ENCODE measurements at places on chromosomes 4 and X.
A peak's percentile ranks its signal among the peaks of the same experiment; 100 is the strongest.

DNA sequence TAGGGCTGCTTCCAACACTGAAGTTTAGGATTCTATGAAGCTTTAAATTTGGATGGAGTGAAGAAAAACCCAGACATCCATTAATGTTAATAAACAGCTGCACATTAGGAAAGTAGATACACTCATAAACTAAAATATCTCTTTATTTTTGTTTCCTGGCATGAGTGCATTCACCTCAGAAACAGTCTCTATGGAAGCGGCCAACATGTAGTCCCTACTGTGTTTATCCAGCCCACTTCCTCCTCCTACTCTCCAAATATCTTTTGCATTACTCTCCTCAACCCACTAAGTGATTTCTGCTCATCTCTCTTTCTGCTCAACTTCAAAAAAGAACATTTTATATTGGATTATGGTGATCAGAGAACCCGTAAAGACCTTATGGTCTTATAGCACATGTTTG is 180.3 kb upstream of the MXRA5 start:
- DNase-seq, result no peak

DNA sequence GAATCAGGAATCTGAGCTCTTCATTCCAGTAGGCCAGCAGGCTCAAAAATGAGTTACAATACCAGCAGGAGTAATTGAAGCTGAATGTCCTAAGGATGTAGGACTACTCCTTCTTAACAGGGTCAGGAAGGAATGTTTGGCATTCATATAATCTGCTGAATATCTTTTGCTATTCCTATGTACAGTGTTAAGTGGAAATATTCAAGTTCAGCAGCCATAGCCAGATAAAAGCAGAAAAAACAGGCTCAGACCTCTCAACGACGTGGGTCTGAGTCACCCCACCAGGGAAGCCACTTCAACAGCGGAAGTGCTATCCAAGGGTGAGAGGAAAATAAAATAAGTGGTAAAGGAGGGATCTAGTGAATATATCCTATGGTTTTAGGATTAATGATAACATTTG is 577.0 kb downstream of the SPOCK3 start:
- DNase-seq, result no peak

DNA sequence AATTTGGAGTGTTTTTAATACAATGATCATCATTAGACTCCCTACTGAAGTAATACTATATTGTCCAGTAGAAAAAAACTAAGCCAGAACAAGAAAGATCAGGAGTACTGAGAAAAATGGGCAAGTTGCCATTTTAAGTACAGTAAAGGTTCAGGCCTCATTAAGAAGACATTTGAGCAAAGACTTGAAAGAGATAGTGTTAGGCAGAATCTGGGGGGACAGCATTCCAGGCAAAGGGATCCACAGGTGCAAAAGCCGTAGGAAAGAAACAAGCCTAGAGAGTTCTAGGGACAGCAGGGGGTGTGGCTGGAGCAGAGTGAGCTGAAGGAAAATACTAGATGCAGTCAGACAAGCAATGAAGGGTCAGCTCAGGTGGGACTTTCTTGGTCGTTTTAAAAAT is 58.1 kb upstream of the INTU start:
- DNase-seq, result no peak

DNA sequence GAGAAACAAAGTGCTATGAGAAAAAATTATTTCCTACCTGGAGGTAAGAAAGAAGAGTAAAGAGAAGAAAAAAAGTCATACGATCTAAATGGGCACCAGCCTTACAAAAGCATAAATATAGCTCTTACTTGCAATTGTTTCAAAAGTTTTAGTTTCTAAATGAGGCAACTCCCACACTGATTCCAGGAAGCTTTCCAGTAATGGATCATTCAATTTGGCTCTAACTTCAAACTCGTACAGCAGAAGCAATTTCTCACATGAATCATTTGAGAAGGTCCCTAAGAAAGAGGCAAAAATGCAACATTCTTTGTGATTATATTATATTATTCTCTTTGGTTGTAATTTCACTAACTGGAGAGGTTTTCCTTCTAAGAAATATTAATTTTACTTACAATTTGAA is 109.9 kb downstream of the DLG3 start:
- no peak for DNase-seq

GRCh38 chr4:80196259-80196921 is 913 bp upstream of the PRDM8 start:
- DNase-seq, result no peak

DNA sequence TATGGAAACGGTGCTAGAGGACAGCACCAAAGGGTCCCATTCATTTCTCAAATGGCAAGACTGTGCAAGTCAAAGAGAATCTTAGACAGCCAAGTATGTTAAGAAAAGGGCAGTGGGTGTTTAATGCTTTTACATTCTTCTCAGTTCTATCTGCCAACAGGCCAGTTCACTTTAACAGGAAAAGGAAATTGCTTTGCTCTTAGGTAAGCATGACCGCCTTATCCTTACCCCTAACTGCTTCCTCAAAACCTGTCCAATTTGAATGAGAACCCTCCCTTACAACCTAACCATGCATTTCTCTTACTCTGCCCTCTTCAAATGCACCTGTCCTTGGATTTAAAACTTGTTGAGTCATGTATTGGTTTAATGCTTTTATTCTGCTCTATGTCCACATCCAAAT is 44.5 kb upstream of the BLTP1 start:
- DNase-seq, result no peak

DNA sequence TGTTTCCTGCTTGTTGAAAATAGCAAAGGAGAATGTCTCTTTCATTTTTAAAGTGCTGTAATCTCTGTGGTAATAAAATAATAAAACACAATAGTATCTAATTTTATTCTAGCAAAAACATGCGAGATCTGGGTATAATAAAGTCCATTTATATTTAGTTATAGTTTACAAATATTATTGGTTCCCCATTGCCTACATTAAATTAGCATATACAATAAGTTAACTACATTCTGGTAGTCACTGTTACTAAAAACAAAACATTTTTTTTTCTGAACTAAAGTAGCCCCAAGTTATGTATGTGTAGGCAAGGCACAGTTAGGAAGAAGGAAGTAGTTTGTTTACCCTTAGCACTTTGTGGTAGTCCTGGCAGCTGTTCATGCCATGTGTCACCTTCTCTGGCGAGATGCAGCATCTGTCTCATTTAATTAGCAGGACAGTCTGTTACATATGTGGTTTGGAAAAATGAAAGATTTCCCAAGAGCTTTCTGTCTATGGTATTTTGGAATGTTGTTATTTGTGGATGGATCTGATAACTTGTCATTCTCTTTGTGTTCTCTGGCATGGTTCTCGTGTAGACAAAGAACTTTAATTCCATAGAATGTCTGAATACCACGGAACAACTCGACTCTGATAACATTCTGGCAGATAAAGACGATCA is 231.3 kb upstream of the PITX2 start:
- DNase-seq, result no peak

DNA sequence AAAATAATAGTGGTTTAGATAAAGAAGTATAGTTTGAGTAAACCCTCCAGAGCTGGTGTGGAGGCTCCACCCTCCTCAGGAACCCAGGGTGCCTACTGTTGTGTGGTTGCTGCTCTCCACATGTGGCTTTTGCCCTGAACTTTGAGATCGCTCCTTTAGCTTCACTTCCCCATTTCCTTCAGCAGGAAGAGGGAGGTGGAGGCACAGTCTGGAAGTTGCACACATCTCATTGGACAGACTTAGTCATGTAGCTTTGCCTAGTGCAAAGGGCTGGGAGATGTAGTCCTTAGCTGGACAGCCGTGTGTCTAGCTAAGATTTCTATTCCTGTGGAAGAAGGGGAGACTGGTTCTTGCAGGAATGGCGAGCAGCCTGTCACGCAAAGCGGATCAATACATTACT is 37.9 kb downstream of the RGS12 start:
- peak; percentile 21 for DNase-seq

GRCh38 chrX:106964290-106964689 is 35.7 kb downstream of the MORC4 start:
- DNase-seq, result no peak

GRCh38 chr4:153364061-153364460 is 19.6 kb downstream of the MND1 start:
- no peak for DNase-seq

GRCh38 chr4:167380964-167381363 is 146.7 kb upstream of the SPOCK3 start:
- no peak for DNase-seq

Data from liver (tissue), 10 donors.